ENCODE measurements at places on chromosomes 7 and 10.

GRCh38 chr7:139655305-139655704, 122.5 kb downstream of the HIPK2 start:
- no peak for DNase-seq

GRCh38 chr10:120691625-120692024, 159.5 kb upstream of the WDR11 start:
- no peak for DNase-seq

GRCh38 chr10:63899673-63900300, 378.6 kb downstream of the REEP3 start:
- no peak for DNase-seq

- DNase-seq, result no peak
These were observed 237.1 kb upstream of the FAM3C start for GRCh38 chr7:121633186-121633585.

DNA sequence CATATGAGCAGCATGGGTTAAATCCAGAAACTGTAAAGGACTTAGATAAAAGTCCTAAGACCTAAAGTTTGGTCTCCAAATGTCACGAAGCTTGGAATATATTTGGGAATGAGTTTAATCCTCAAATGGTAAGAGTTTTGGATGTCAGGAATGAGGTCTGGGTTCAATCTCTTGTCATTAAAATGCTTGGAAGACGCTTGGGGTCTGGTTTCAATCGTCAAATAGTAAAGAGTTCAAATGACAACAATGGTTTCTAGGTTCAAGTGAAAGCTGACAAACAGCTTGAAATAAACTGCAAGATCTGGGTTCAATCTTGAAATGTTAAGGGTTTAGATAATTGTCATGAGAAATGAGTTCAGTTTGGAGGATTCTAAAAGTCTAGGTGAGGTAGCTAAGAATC, 385.5 kb upstream of the HPS1 start:
- DNase-seq, result no peak

- DNase-seq, result no peak
These were observed 9.5 kb downstream of the ANKIB1 start for GRCh38 chr7:92255308-92255707.

- DNase-seq, result no peak
These were observed 35.7 kb downstream of the SMNDC1 start for GRCh38 chr10:110268971-110269370.

GRCh38 chr7:69961436-69961835, 363.2 kb downstream of the AUTS2 start:
- DNase-seq, result no peak

DNA sequence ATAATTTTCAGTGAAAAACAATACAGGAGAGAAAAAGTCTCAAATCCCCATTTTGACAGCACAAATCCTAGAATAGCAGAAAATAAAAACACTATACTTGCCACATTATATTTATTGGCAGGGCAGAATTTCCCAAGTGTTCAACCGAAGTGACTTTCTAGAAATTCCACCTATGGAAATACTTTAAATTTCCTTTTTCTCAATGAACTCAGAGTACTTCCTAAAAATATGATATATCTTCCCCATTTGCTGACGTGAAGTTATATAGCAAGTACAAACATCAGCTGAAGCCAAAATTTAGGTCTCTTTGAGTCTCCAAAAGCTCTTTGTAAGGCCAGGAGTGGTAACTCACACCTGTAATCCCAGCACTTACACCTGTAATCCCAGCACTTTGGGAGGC, 83.3 kb downstream of the NT5C2 start:
- DNase-seq, result no peak
